Lung (tissue), 17 donors: ENCODE measurements at places on chromosomes 5 and 9. TPM values are rescaled to one million over a fixed set of nuclear protein-coding genes. Genes with fewer than 3 reads are reported as not detected.

The MOB3B gene
- 12.9 TPM for total RNA-seq

The NSG2 gene
- 1.6 TPM for total RNA-seq

The MLANA gene
- total RNA-seq: not detected

The LVRN gene
- total RNA-seq: 0.94 TPM

The PDE6A gene
- total RNA-seq: not detected

The MELK gene
- total RNA-seq: 3.5 TPM

The ZNF367 gene
- total RNA-seq: 3.1 TPM

The AUH gene
- total RNA-seq: 15.4 TPM

The RNF183 gene
- total RNA-seq: 0.25 TPM

The PCDHGB7 gene
- 18.1 TPM for total RNA-seq

The ARL14EPL gene
- total RNA-seq: not detected

The SAXO1 gene
- 0.54 TPM for total RNA-seq

The SHC3 gene
- total RNA-seq: 3.8 TPM

The IL7R gene
- total RNA-seq: 87.8 TPM
